Thoracic aorta (tissue), 2 donors: ENCODE measurements at places on chromosomes 16 and 17. TPM values are rescaled to one million over a fixed set of nuclear protein-coding genes. Genes with fewer than 3 reads are reported as not detected.
A peak's percentile ranks its signal among the peaks of the same experiment; 100 is the strongest.

The IL17C gene
- total RNA-seq = 0.92 TPM

The METTL9 gene
- 98.6 TPM for total RNA-seq

The CCL14 gene
- 19.5 TPM for total RNA-seq

The SLC12A3 gene
- not detected for total RNA-seq

The HES7 gene
- not detected for total RNA-seq

- no peak for DNase-seq
- no peaks in the 10 kb centered on the region for H3K27me3 ChIP-seq
- H3K27ac ChIP-seq = no peak overlapping the region
- peaks cover 14% of the 10 kb centered on the region for H3K36me3 ChIP-seq
- no peaks in the 10 kb centered on the region for H3K4me1 ChIP-seq
These were observed 11.4 kb downstream of the CTNS start for GRCh38 chr17:3647769-3648555.

DNA sequence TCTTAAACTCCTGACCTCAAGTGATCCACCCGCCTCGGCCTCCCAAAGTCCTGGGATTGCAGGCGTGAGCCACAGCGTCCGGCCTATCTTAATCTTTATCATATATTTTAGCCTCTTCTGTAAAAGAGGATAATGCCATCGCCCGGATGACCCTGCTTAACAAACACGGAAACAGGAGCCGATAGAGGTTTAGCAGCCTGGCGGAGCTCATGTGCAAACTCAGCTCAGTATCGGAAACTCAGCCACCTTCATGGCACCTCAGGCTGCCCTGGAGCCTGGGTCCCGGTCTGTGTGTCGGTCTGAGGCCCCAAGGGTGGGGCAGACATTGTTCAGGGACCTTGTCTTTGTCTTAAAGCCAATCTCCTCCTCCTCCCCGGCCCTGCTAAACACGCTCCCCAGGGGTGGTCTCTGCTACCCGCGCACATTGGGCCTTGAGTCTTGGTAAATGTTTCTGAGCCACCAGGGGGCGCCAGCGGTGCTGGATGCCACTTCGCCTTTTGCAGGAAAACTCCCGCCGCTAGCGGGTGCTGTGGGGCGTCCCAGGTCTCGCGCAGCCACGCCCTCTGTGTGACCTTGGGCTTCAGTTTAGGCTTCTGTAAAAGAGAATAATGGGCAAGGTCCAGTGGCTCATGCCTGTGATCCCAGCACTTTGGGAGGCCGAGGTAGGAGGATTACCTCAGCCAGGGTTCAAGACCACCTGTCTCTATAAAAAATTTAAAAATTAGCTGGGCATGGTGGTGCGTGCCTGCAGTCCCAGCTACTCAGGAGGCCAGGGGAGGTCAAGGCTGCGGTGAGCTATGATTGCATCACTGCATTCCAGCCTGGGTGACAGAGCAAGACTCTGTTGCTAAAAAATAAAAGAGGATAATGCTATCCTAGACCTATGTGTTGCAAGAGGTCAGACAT, 2.7 kb downstream of the CETP start:
- H3K27me3 ChIP-seq = no peaks in the 10 kb centered on the region
- no peak overlapping the region for H3K4me3 ChIP-seq
- peaks cover 12% of the 10 kb centered on the region for H3K4me1 ChIP-seq
- no peaks in the 10 kb centered on the region for H3K36me3 ChIP-seq
- peak; percentile 36 for DNase-seq
- H3K27ac ChIP-seq = no peak overlapping the region

GRCh38 chr16:88389621-88390160, 6.9 kb downstream of the ZNF469 start:
- H3K4me1 ChIP-seq = peaks cover 39% of the 10 kb centered on the region
- no peak for DNase-seq
- H3K27ac ChIP-seq = no peak overlapping the region
- no peaks in the 10 kb centered on the region for H3K27me3 ChIP-seq
- no peaks in the 10 kb centered on the region for H3K36me3 ChIP-seq

- no peaks in the 10 kb centered on the region for H3K4me1 ChIP-seq
- no peak overlapping the region for H3K4me3 ChIP-seq
- no peak overlapping the region for H3K27ac ChIP-seq
These were observed 1.1 kb downstream of the CD300H start for GRCh38 chr17:74566132-74566753.

DNA sequence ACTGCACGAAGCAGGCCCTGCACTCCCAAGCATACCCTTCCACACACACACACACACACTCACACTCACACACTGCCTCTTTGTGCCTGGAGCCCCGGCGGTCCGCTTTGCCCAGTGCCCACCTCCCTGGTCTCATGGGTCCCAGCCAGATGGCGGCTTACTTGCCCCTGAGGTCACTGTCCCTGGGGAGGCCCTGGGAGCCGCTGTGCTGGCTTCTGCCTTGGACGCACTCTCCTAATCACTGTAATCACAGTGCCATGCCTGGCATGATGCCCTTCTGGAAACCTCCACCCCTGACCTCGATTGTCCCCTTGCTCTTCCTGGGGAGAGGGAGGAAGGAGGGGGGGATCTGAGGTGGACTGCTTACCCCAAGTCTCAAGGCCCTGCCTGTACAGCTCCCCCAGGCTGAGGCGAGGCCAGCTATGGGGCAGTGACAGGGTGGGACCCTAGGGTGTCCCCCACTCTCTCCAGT, 36.0 kb downstream of the ARHGAP23 start:
- peak; percentile 55 for DNase-seq
- peaks cover 38% of the 10 kb centered on the region for H3K36me3 ChIP-seq
- peaks cover 56% of the 10 kb centered on the region for H3K4me1 ChIP-seq
- no peaks in the 10 kb centered on the region for H3K27me3 ChIP-seq
- H3K27ac ChIP-seq = peak overlapping the region; percentile 96

- H3K4me1 ChIP-seq = no peaks in the 10 kb centered on the region
- H3K36me3 ChIP-seq = no peaks in the 10 kb centered on the region
- H3K27me3 ChIP-seq = no peaks in the 10 kb centered on the region
- no peak overlapping the region for H3K27ac ChIP-seq
- H3K4me3 ChIP-seq = no peak overlapping the region
- no peak for DNase-seq
These were observed 51.8 kb downstream of the SOCS3 start for GRCh38 chr17:78307887-78308638.

DNA sequence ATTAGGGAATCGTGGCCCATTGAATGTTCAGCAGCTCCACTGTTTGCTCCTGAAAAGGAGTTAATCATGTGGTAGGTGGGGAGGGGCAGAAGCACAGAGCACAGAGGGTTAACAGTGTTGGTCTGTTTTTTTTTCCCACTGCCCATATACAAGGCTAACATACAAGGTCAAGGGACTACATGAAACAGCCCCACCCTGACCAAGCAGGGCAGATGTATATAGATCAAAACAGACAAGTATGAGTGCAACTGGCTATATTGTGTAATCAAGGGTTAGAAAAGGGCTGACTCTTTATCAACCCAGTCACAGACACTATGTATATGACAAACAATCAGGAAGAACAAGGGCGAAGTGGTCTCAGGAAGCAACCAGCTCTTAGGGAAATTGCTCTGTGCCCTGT, 186.6 kb upstream of the CDH11 start:
- no peak for DNase-seq
- H3K27ac ChIP-seq = no peak overlapping the region
- no peaks in the 10 kb centered on the region for H3K36me3 ChIP-seq
- H3K4me1 ChIP-seq = peaks cover 25% of the 10 kb centered on the region
- H3K4me3 ChIP-seq = no peak overlapping the region
- no peaks in the 10 kb centered on the region for H3K27me3 ChIP-seq

- no peaks in the 10 kb centered on the region for H3K27me3 ChIP-seq
- H3K27ac ChIP-seq = no peak overlapping the region
- H3K36me3 ChIP-seq = no peaks in the 10 kb centered on the region
- no peak for DNase-seq
- no peak overlapping the region for H3K4me3 ChIP-seq
These were observed 382.6 kb upstream of the GOT2 start for GRCh38 chr16:59116744-59117143.

- H3K4me1 ChIP-seq = no peaks in the 10 kb centered on the region
- H3K36me3 ChIP-seq = no peaks in the 10 kb centered on the region
- no peaks in the 10 kb centered on the region for H3K27me3 ChIP-seq
- H3K27ac ChIP-seq = no peak overlapping the region
These were observed 817.5 kb downstream of the CDH11 start for GRCh38 chr16:64304396-64304795.

GRCh38 chr17:79315358-79316105, 240.9 kb downstream of the ENGASE start:
- no peak overlapping the region for H3K27ac ChIP-seq
- no peaks in the 10 kb centered on the region for H3K36me3 ChIP-seq
- no peaks in the 10 kb centered on the region for H3K27me3 ChIP-seq

- H3K27me3 ChIP-seq = no peaks in the 10 kb centered on the region
- DNase-seq = no peak
- no peak overlapping the region for H3K27ac ChIP-seq
- H3K4me3 ChIP-seq = no peak overlapping the region
- H3K4me1 ChIP-seq = peaks cover 23% of the 10 kb centered on the region
These were observed 82.8 kb downstream of the TBC1D16 start for GRCh38 chr17:79952901-79953300.

DNA sequence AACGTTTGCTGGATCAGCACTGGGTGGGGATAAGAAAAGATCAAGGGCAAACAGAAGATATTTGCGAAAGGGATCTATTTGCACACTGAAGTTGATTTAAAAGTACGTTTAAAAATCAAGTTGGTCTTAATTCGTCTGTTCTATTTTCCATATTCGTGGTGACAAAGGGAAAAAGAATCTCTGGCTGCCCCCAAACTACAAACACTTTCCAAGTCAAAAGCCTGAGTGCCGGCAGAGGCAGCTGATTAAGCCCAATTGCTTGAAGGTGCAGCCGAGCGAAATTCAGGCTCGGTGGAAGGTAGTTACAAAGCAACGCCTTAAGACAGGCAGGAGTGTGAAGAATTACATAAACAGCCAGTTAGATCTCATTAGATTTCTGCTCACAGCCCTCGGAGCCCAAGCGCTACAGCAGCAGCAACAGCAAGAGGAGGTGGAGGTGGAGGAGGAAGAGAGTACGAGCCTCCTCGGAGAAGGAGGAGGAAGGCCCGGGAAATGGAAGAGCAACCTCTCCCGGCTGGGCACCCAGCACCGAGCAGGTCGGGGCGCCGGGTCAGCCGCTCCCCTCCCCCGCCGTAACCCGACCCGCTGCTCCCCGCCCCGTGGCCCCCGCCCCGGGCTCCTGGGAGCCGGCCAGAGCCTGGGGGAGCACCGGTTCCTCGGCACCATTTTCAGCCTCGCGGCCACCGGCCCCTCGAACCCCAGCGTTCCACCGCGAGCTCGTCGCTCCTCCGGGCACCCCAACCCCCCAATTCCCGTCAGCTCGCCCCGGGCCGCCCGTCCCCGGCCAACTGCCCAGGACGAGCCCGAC, 890 bp downstream of the TOB1 start:
- H3K36me3 ChIP-seq = no peaks in the 10 kb centered on the region
- peak overlapping the region; percentile 97 for H3K27ac ChIP-seq
- peaks cover 27% of the 10 kb centered on the region for H3K4me1 ChIP-seq
- H3K27me3 ChIP-seq = no peaks in the 10 kb centered on the region

GRCh38 chr16:20870122-20870820, 29.9 kb downstream of the DCUN1D3 start:
- no peaks in the 10 kb centered on the region for H3K27me3 ChIP-seq
- peak overlapping the region; percentile 84 for H3K27ac ChIP-seq
- DNase-seq = no peak
- no peaks in the 10 kb centered on the region for H3K36me3 ChIP-seq
- H3K4me3 ChIP-seq = no peak overlapping the region

DNA sequence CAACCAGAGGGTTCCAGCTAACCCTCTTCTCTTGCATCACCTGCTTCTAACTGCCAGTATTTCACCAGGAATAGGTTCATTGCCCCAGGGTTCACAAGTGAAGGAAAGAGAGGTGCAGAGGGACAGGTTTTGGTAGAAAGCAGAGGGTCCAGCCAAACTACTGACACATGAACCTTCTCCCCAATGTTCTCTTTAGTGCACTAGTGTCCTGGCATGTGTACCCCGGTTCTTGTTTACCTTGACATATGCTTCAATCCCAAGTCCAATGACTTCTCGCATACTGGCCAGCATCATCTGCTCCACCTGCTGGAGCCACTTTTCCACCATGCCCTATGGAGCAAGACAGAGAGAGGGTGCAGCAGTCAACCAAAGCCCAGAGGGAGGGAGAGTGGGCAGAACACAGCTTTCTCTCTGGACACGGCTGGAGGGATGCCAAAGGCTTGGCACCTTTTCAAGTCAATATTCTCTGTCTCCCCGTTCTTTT, 90.6 kb downstream of the DNAH3 start:
- no peaks in the 10 kb centered on the region for H3K27me3 ChIP-seq
- DNase-seq = no peak
- no peak overlapping the region for H3K4me3 ChIP-seq
- no peaks in the 10 kb centered on the region for H3K36me3 ChIP-seq

- no peaks in the 10 kb centered on the region for H3K27me3 ChIP-seq
- no peak for DNase-seq
- H3K4me3 ChIP-seq = no peak overlapping the region
- no peak overlapping the region for H3K27ac ChIP-seq
These were observed 842 bp upstream of the CALB2 start for GRCh38 chr16:71357681-71358080.

DNA sequence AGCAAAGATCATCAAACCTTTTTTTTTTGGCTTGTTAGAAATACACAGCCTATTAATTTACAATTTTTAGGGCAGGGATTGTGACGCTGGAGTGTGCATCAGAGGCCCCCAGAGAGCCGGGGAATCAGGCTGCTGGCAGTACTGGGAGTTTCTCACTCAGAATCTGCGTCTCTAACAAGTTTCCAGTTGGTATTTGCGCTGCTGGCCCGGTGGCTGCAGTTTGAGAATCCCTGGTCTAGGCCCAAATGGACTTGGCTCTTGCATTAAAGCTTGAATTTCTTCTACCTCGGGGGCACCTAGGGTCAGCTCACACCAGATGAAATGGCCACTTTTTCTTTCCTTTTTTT, 150.9 kb upstream of the CIBAR2 start:
- H3K27ac ChIP-seq = no peak overlapping the region
- no peaks in the 10 kb centered on the region for H3K27me3 ChIP-seq
- no peaks in the 10 kb centered on the region for H3K4me1 ChIP-seq
- H3K4me3 ChIP-seq = no peak overlapping the region
- DNase-seq = no peak

GRCh38 chr16:31200821-31201568, 1.6 kb downstream of the PYCARD start:
- DNase-seq = no peak
- no peak overlapping the region for H3K27ac ChIP-seq
- no peaks in the 10 kb centered on the region for H3K36me3 ChIP-seq
- H3K4me1 ChIP-seq = no peaks in the 10 kb centered on the region

- peaks cover 4% of the 10 kb centered on the region for H3K4me1 ChIP-seq
- DNase-seq = no peak
- no peaks in the 10 kb centered on the region for H3K36me3 ChIP-seq
- no peak overlapping the region for H3K27ac ChIP-seq
- H3K4me3 ChIP-seq = no peak overlapping the region
These were observed 427.6 kb downstream of the ZFHX3 start for GRCh38 chr16:72620348-72620747.

DNA sequence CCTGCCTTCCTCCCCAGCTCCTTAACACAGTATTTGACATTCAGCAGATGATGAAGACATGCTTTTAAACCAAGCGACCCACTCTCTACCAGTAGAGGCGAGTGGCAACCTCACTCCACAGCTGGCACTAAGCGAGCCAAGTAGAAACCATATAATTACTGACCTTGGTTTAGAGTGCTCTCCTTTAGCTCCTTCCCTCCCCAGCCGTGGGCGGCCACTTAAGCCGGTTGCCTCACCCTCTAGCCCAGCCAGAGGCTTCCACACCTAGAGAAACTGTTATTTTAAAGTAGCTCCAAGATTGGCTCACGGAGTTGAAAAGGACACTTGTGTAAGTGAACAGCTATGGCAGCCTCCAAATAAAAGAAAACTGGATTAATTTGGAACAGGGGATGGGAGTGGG, 109.1 kb upstream of the CRHR1 start:
- H3K36me3 ChIP-seq = no peaks in the 10 kb centered on the region
- DNase-seq = no peak
- H3K27me3 ChIP-seq = no peaks in the 10 kb centered on the region
- no peaks in the 10 kb centered on the region for H3K4me1 ChIP-seq
- H3K27ac ChIP-seq = no peak overlapping the region
